AG09319 (cell line): ENCODE measurements at places on chromosomes 5 and 9.
A peak's percentile ranks its signal among the peaks of the same experiment; 100 is the strongest.

- DNase-seq: no peak
These were observed 150.6 kb upstream of the ANKRD55 start for GRCh38 chr5:56383761-56384160.

GRCh38 chr9:128685636-128686489, 3.2 kb upstream of the SET start:
- no peak for DNase-seq

GRCh38 chr9:114893221-114894010, 37.0 kb downstream of the TNFSF8 start:
- no peak for DNase-seq

DNA sequence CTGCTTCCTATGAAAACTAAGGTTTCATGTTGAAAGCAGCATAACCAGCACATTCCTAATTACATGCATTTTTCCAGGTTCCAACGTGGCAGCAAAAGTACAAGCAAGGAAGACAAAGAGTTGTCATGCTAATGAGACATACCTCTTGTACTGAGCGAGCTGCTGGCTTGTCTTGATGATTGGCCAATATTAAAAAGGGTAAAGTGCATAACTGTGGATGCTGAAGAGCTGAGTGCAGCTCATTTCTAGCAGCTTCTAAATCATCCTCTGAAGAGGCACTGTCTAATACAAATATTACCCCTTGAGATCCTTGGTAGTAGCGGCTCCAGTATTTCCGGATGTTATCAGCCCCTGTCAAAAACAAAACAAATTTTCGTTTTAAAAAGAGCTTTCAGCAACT, 197.3 kb downstream of the ARL15 start:
- no peak for DNase-seq

DNA sequence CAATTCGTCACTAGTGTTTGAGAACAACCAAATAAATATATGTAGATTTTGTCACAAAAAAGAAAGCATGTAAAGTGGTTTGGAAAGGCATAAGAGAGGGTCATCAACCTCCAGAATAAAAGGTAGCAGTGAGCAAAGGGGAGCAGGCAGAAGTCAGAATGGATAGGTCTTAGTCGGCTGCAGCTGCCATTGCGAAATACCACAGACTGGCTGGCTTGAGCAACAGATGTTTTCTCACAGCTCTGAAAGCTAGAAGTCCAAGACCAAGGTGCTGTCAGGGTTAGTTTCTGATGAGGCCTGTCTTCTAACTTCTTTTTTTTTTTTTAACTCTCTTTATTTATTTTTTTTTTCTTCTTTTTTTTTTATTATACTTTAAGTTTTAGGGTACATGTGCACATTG, 208.1 kb upstream of the PIK3R1 start:
- peak; percentile 56 for DNase-seq

DNA sequence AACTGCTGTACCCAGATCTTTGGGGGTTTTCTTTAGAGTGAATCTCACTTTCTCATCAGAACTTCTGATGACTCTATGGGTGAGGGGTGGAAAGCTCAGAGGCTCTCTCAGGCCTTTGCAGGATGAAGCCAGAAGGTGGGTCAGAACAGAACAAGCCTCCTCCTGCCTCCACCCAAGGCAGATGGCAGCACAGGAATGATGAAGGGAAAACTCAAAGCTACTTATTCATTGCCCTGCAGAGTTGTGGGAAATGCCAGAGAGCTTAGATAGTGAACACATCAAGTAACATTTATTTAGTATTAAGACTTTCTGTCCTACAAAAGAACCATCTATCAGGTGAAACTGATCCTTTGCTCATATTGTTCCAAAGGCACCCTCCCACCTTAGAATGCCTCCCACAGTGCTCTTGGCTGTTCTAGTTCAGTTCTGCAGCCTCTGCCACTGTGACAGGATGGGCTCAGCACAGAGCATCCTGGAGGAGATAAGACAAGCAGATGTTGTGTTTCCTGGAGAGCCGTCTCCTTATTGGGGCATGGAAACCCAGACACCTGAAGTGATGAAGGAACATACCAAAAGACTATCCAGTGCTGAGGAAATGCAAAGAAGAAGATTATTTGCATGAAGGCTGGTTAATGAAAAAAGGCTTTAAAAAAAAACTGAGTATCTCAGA, 146.6 kb downstream of the ADAMTS12 start:
- DNase-seq: no peak

DNA sequence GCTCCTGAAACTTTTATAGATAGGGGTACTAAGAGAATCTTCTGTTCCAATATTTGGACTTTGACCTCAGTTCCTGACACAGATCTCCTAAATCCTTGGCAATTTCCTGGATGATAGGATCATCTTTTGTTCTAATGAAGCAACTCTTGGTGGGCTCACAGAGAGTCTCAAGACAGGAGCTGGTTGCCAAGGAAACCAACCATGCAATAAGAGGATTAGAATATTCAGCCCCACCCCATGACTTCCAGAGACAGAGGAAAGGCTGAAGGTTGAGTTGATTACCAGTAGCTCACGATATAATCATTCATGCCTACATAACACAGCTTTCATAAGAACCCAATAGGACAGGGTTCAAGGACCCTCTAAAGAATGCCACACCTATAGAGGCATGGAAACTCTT, 2050.2 kb upstream of the CDH6 start:
- no peak for DNase-seq

DNA sequence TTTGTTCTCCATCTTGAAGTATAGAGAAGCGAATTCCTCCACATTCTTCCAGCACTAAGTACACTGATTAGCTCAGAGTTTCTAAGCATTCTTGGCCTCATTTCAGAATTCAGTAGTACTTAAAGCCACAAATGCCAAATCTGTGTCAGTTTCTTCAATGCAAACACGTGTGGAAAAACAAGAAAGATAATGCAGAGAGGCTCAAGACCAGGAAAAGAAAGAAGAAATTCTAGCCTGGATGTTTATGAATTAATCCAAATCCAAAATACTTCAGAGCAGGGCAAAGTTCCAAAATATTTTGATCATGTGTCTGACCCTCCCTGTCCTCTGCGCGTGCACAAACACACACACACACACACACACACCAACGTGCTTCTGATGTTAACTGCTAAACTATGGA, 457.6 kb downstream of the SLCO4C1 start:
- no peak for DNase-seq

DNA sequence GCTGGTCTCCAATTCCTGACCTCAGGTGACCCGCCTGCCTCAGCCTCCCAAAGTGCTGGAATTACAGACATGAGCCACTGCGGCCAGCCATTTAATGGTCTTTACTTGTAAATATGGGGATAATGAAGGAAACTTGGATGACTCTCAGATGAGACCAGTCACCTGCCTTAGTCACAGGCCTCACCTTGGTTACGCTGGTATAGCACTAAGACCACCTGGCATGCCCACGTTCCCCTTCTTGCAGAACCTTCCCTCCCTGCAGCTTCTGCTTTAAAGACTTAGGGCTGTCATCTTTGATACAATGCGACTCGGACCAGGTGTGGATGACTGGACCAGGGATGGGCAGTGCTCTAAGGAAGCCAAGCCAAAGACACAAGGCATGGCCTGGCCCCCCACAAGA, 629.9 kb downstream of the CCDC171 start:
- no peak for DNase-seq

- no peak for DNase-seq
These were observed 210.2 kb downstream of the DAB2IP start for GRCh38 chr9:121861501-121862180.

GRCh38 chr5:61675015-61675692, 343.1 kb downstream of the ZSWIM6 start:
- DNase-seq: no peak

DNA sequence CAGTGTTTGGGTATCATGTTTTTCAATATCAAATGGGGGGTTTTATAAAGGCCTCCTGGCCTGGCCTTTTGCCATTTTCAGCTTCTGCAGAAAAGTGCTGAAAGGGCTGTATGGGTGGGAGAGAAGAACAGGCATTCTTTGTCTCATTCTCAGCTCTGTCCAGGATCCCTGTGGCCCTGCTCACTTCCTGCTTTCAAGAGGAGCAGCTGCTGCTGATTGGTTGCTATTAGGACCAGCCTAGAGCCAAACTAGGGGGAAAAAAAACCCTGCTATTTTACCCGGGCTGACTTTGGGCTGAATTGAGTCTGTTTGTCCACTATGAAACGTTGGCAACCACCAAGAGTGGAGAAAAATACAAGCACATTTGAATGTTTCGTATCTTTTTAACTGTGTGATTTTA, 117.1 kb downstream of the CMYA5 start:
- DNase-seq: no peak

GRCh38 chr9:68896486-68896885, 117.4 kb downstream of the PRKACG start:
- no peak for DNase-seq

- DNase-seq: no peak
These were observed 1.0 kb downstream of the AQP3 start for GRCh38 chr9:33446240-33446945.

DNA sequence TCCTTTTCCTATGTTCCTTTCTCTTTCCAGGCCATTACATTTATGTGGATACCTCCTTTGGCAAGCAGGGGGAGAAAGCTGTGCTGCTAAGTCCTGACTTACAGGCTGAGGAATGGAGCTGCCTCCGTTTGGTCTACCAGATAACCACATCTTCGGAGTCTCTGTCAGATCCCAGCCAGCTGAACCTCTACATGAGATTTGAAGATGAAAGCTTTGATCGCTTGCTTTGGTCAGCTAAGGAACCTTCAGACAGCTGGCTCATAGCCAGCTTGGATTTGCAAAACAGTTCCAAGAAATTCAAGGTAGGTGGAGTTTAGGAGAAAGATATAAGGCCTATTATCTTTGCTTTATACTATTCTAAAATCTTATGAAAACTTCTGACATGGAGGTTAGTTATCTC, 64.5 kb downstream of the MAMDC2 start:
- no peak for DNase-seq

DNA sequence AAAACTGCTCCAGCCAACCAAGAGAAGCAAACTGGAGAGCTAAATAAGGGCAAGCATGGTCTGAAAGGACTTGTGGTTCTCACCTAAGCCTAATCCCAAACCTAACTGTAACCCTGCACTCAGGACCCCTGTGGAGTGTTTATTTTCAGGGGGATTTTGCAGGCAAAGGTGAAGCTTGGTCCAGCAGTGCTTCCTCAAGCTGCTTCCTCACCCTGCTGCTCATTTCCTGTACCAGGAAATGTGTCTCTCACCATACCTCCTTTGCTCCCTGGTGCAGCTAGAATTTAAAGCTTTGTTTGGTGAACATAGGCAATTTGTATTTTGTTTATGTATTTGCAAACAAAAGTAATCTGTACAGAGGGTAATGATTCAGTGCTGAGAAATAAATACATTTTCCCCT, 50.2 kb downstream of the CARTPT start:
- DNase-seq: no peak

GRCh38 chr5:29982457-29982856, 1211.0 kb upstream of the CDH6 start:
- DNase-seq: no peak

DNA sequence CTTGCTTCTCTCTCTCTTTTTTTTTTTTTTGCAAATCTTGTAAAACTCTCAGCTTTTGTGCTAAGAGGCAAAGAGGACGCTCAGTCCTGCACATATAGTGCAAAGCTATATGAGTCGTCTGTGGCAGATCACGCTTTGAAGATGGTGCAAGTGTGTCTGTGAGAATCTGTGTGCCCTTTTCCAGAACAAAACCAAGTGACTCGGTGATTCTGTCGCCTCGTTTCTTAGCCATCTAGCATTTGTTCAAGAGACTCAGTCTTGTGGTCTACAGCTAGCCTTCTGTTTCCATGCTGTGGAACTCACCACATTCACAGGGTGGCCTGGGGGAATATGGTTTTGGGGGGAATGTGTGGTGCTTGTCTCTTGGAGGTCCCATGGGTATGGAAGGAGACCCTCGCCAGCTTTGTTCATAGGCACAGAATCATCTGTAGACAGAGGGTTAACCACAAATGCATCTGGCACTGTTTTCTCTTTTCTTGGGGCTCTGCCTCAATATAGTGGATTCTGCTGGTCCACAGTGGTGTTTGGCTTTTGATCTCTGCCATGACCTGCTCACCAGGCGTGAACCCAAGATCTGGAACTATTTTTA, 82.1 kb downstream of the C9orf152 start:
- DNase-seq: no peak

DNA sequence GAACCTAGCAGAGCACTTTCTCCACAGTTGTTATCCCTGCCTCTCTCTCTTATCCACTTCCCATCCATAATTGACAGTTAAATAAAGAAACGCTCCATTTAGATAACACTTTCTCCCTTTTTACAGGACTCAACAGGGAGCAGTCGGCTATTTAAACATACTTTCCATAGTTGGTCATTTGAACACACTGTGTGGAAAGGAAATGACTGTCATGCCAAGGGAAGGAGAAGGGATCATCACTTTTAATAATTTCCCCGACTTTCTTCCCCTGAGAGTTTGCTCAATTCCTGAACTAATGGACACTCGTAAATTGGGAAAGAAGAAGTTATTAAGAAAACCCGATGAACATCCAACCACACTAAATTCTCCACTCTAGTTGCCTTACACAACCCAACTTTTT, 400.8 kb upstream of the PTGER4 start:
- DNase-seq: no peak

DNA sequence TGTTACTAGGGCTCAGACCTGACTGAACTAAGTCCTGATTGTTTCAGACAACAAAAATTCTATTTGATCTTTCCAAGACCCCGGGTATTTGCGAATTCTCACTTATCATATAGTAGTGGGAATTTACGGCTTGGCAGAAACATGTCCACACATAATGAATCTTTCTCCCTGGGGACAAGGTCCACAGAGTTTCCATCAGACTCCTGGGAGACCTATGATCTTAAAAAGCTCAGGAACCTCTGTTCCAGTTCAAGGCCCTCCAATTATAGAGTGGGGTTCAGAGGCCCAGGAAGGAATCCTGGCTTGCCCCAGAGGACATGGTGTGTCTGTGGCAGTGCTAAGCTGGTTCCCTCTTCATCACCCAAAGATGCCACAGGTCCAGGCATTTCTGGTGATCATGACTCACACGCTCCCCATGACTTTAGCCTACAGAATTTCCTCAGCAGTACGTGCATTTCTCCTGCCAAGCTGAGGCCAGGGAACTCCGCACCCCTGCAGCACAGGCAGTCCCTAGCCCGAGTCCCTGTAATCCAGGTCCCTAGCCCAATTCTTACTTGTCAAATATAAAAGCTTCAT, 12.6 kb downstream of the RAPGEF1 start:
- no peak for DNase-seq

GRCh38 chr5:174301848-174302625, 256.5 kb downstream of the NSG2 start:
- DNase-seq: no peak

DNA sequence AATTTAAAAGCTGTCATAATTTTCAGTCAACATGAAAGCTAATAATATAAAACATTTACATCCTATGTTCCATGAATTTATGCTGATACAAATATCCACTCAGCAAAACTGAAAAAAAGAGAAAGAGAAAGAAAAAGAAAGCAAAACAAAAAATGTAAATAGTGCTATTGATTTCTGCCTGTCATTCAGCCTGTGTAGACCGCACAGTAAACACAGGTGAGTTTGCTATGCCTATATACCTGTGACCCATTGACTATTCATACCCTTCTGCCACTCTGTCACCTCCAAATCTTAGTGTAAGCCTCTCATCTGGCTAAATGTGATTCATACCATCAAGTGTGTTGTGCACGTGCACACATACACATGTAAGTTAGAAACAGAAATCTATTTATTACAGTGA, 359.0 kb upstream of the RORB start:
- DNase-seq: no peak

GRCh38 chr9:129875687-129876395, 40.6 kb downstream of the USP20 start:
- DNase-seq: no peak

- no peak for DNase-seq
These were observed 358.1 kb downstream of the GLIS3 start for GRCh38 chr9:3941758-3942157.

- peak; percentile 7 for DNase-seq
These were observed at the start of gene FYB1 for GRCh38 chr5:39219437-39219836. TSS of gene FYB1 (minus strand) at chr5:39219563. CDS start at chr5:39202960, 16,603 bp downstream.
